ENCODE measurements at places on chromosomes 3 and 15. TPM values are rescaled to one million over a fixed set of nuclear protein-coding genes. Genes with fewer than 3 reads are reported as not detected.

GRCh38 chr3:159208050-159208449 is 406.2 kb downstream of the MFSD1 start:
- H3K27ac ChIP-seq: no peak overlapping the region
- DNase-seq: no peak
- H3K27me3 ChIP-seq: no peaks in the 10 kb centered on the region
- H3K4me3 ChIP-seq: no peak overlapping the region
- H3K36me3 ChIP-seq: no peaks in the 10 kb centered on the region

DNA sequence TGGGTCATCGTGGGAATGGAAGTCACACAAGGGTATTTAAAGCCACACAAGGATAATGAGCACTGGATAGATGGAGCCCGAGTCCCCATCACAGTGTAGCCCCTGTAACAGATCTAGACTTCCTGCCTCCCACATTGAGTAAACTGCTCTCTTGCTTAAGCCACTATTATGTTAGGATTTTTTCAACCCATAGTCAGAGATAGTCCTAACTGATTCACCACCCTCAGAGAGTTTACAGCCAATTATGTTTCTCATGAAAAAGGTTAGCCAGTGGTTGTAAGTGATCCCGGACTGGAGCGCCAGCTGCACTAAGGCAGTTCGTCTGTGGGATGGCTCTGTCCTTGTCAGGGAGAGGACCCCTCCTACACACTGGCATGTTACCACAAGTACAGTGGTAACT is 77.0 kb downstream of the KLF13 start:
- no peak for DNase-seq
- peaks cover 5% of the 10 kb centered on the region for H3K4me1 ChIP-seq
- no peaks in the 10 kb centered on the region for H3K36me3 ChIP-seq
- peak overlapping the region; percentile 3 for H3K27ac ChIP-seq
- no peak overlapping the region for H3K4me3 ChIP-seq

- no peak overlapping the region for H3K4me3 ChIP-seq
- no peaks in the 10 kb centered on the region for H3K36me3 ChIP-seq
- H3K27ac ChIP-seq: peak overlapping the region; percentile 40
- no peaks in the 10 kb centered on the region for H3K27me3 ChIP-seq
Measured at GRCh38 chr3:73719861-73720260, 95.1 kb upstream of the PDZRN3 start.

DNA sequence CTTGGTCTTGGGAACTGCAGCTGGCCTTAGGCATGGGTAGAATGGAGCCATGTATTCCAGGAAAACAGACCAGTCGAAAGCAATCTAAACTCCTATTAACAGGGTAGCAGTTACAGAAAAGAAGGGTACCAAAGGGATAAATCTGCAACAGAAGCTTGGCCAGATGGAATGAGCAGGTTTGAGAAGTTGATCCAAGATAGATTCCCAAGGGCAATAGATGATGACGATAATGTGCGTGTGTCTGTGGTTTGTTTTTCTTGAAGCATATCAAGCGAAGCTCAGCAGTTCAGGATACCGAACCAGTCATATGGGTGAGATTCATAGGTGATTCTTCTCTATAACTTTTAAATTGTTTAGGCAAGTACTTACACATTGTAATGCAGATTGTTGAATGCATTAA is 203.8 kb upstream of the SEMA6D start:
- H3K27ac ChIP-seq: no peak overlapping the region
- H3K4me1 ChIP-seq: no peaks in the 10 kb centered on the region
- H3K4me3 ChIP-seq: no peak overlapping the region
- no peaks in the 10 kb centered on the region for H3K27me3 ChIP-seq
- H3K36me3 ChIP-seq: no peaks in the 10 kb centered on the region

- peaks cover 53% of the 10 kb centered on the region for H3K4me1 ChIP-seq
- peak overlapping the region; percentile 99 for H3K4me3 ChIP-seq
- no peak for DNase-seq
- H3K27ac ChIP-seq: peak overlapping the region; percentile 99
Measured at GRCh38 chr15:60396560-60396957, 1.2 kb downstream of the ANXA2 start.

GRCh38 chr3:7285505-7285904 is 424.6 kb downstream of the GRM7 start:
- no peaks in the 10 kb centered on the region for H3K27me3 ChIP-seq
- no peak overlapping the region for H3K27ac ChIP-seq
- no peak overlapping the region for H3K4me3 ChIP-seq

- no peak overlapping the region for H3K27ac ChIP-seq
- no peak for DNase-seq
- H3K4me1 ChIP-seq: no peaks in the 10 kb centered on the region
- no peaks in the 10 kb centered on the region for H3K36me3 ChIP-seq
Measured at GRCh38 chr3:173863551-173863950, 466.0 kb downstream of the NLGN1 start.

DNA sequence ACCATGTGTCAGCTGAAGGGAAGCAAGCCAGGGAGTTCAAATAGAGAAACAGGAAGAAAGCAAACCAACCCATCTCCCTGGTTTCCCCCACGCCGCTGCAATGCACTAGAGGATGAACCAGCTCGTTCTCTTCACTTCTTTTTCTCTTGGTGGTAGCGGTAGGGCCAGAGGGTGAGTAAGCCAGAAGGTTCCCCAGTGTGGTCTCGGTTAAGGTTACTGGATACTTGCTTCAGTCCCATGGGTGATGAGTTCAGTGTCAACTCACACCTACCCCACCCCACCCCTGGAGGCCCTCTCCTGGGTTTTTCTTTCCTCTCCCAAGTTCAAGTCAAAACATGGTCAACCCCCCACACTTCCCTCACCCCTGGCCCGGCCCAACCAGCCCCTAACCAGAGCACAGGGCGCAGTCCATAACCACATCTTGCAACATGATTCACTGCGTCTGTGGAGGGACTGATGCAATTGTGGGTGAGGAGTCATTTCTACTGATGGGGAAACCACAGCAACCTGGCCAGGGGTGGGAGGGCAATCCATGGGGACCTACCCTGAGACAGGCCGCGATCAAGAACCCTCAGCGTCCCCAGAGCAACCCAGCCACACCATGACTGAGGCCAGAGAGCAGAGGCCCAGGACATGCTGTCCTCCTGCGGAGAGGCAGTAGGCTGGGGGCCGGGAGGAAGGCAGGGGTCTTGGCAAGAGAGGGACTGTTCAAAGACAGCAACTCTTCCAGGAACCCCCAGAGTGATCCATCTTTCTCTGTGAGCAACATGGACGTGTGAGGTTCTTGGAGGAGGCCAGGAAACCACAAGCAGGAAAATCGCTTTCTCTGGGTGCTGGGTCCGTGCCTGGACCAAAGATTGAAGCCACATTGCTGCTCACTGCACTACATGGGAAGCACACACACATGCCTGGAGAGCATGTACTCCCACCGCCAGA is 276.6 kb downstream of the UACA start:
- no peak overlapping the region for H3K4me3 ChIP-seq
- H3K36me3 ChIP-seq: no peaks in the 10 kb centered on the region
- H3K27ac ChIP-seq: peak overlapping the region; percentile 47
- H3K4me1 ChIP-seq: peaks cover 41% of the 10 kb centered on the region
- DNase-seq: peak; percentile 73
- no peaks in the 10 kb centered on the region for H3K27me3 ChIP-seq

DNA sequence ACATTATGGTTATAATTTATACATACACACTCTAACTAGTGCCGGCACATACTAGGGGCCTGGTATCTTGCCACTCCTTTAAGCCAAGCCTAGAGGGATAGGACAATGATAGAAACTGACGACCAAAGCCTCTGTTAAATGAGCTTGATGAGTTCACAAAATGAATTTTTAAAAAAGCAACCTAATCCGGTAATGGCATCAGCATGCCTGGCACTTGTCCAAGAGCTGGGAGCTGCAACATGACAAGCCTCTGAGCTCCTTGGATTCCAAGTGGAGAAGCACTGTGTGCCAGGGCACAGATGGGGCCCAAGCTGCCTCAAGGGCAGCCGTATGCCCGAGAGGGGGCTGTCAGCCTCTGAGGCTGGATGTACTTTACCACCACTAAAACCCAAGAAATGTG is 9.7 kb downstream of the ETV5 start:
- H3K27ac ChIP-seq: no peak overlapping the region
- no peaks in the 10 kb centered on the region for H3K36me3 ChIP-seq
- no peak overlapping the region for H3K4me3 ChIP-seq
- DNase-seq: no peak
- peaks cover 48% of the 10 kb centered on the region for H3K4me1 ChIP-seq

- DNase-seq: no peak
- peaks cover 37% of the 10 kb centered on the region for H3K4me1 ChIP-seq
- H3K36me3 ChIP-seq: no peaks in the 10 kb centered on the region
- H3K27ac ChIP-seq: peak overlapping the region; percentile 75
Measured at GRCh38 chr3:40971191-40972168, 227.8 kb upstream of the CTNNB1 start.

CLDN18 gene
- 134 TPM for total RNA-seq

TICRR gene
- 0.61 TPM for total RNA-seq

FRMD4B gene
- total RNA-seq: 48.0 TPM

Measured in upper lobe of left lung (tissue), 6 donors.